ENCODE measurements at places on chromosomes 7 and 10.

DNA sequence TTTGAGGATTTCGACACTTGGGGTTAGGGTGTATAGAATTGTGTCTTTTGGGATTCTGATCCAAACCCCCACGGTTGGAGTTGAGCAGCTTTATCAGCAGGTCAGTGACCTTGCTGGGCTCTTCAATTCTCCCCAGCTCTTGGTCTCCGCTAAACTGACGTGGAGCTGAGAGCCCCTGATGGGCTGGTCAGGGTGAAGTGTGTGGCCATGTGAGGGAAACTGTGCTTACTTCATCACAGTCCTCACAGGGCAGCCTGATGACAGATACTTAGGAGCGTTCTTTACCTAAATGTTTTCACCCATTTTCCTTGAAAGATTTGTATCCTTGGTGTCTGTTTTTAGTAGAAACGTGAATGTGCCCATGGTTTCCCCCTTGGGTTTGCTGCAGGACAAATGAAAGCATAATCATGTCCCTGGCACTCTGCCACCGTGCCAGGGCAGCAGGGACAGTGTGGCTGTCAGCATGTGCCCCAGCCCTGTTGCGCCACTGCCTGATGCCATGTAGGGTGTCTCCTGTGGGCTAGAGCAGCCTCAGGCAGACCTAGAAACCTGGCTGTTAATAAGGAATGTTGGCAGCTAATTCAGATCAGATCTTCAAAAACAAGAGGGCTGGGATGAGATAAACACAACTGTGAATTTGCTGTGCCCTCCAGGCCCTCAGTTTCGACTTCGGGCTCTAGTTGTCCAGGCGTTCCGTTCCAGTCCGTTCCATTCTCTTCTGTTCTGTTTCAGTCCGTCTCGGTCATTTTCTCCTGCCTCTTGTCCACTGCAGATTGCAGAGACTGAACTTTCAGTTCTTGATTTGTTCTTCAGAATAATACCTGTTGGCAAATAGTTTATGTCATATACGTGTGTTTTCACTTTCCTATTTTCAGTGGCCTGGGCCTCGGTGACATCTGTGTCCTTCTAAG, 96.8 kb downstream of the TRRAP start:
- no peak for DNase-seq

DNA sequence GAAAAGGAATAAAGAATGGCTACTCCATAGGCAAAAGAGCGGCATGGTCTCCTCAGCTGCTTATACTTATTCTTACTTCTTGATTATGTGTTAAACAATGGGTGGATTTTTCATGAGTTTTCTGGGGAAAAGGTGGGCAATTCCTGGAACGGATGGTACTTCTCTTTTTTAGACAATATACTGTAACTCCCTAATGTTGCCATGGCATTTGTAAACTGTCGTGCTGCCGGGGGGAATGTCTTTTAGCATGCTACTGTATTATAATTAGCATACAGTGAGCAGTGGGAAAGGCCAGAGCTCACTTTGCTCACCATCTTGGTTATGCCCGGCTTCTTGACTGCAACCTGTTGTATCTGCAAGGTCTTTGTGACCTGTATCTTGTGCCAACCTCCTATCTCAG, 372.1 kb upstream of the AKR1E2 start:
- DNase-seq: no peak

- DNase-seq: peak; percentile 68
Observed at GRCh38 chr10:58291538-58292174, 22.7 kb downstream of the CISD1 start.

DNA sequence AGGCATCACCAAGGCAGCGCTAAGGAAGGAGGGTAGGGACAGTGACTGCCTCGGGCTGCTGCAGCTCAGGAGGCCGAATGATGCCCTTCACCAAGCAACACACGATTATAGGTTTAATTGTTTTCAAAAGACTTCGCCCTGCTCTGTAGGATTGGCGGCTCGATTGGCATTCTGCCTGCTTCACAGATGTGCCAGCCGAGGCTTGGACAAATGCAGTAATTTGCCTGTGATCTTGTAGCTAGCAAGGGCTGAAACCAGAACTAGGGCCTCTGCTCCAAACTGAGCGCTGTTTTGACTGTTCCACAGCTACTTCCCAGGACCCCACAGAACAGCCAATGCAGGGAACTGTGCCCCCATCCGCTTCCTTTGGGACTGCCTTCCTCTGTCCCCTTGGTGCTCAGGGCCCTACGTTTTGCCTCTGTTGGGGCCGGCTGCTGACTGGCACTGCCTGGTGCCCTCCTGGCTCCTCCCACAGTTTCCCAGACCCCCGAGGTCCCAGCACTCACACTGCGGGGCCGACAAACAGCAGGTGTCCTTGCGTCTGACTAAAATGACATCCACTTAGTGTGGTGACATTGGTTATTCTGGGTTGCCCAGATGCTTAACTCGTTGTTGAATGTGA, 62.6 kb upstream of the EN2 start:
- DNase-seq: no peak
